Neural crest cell (in vitro differentiated cells): ENCODE measurements at places on chromosomes 11 and 22.

GRCh38 chr11:9716275-9717039, 52.6 kb downstream of the SWAP70 start:
- DNase-seq = no peak

DNA sequence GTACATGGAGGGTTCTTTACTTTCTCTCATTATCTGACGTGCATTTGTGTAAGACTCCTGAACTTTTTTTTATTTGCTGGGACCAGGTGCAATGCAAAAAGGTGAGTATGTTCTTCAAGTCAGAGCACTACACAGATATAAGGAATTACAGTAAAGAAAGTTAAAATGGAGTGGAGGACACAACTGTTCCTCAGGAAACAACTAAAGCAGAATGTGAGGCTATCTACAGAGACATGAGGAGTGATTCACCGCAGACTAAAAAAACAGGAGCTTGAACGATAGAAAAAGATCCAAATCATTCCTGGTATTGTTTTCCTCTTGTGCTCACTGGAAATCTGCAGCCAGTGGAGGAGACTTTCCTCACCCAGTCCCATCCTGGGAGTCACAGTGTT, 106.2 kb downstream of the ABTB2 start:
- DNase-seq = no peak

- DNase-seq = no peak
Measured at GRCh38 chr22:46795140-46795539, 32.7 kb downstream of the TBC1D22A start.

GRCh38 chr22:18126606-18127005, 16.0 kb downstream of the TUBA8 start:
- DNase-seq = no peak

- DNase-seq = no peak
Measured at GRCh38 chr11:64659417-64660144, 63.4 kb downstream of the NRXN2 start.

DNA sequence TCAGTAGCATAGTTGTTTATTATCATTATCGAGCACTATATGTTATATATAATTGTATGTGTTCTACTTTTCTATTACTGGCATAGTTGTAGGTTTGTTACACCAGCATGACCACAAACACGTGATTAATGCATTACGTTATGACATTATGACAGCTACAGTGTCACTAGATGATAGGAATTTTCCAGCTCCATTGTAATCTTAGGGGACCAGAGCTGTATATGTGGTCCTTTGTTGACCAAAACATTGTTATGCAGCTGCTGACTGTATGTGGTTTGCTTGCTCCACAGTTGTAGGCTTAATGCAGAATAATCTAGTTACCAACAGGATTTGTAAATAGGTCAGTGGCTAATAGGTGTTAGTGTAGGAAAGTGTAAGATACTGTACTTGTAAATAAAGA, 66.1 kb downstream of the HSD17B12 start:
- no peak for DNase-seq

DNA sequence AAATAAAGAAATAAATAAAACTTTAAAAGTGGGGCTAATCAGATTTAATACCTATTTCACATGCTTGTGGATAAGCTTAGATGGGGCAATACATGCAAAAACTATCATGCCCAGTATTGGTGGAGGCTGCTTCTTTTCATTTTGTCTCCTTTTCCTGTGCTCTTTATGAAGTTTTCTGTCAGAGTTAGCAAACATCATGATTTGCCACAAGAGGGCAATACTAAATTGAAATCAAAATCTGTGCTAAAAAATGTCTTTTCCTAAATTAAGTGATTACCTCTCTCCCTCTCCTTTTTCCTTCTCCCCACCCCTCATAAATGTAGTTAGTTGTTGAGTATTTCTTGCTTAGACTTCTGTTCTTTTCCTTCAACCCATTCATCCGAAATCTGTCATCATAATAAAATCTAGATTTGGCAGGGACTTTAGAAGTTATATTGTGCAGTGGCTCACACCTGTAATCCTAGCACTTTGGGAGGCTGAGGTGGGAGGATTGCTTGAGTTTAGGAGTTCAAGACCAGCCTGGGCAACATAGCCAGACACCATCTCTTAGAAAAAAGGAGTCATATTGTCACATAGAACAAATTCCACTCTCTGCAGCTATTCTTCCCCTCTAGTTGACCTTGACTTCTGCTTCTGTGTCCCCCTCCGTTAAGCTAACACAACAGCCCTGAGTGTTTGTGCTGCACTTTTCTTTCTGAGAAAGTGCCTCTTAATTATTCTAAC, 4.7 kb upstream of the ARHGAP42 start:
- DNase-seq = no peak

DNA sequence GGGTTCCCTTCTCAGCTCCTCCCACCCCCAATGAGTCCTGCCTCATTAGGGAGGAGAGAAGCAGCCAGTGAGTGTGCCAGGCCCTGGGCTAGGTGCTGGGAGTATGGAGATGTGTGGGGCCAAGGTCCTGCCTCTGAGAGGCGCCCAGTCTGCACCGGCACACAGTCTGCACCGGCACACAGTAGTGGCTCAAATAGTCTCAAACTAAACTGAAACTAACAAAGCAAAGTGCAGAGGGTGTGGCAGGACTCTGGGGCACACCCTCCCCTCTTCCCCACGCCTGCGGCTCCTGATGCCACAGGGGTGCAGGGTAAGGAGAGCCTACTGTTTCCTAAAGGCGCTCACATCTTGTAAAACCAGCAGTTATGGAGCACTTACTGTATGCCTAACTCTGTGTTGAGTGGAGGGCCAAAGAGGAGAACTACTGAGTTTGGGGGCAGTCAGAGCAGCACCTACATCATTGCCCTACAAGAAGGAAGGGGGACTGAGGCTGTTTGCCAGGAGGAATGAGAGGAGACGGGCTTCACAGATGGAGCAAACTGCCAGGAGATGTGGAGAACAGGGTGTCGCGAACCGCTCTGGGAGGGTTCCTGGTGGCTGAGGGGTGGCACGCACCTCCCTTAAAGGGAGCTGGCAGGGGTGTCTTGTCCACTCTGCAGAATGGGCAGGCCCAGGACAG, 939 bp upstream of the SH3BP1 start:
- no peak for DNase-seq

DNA sequence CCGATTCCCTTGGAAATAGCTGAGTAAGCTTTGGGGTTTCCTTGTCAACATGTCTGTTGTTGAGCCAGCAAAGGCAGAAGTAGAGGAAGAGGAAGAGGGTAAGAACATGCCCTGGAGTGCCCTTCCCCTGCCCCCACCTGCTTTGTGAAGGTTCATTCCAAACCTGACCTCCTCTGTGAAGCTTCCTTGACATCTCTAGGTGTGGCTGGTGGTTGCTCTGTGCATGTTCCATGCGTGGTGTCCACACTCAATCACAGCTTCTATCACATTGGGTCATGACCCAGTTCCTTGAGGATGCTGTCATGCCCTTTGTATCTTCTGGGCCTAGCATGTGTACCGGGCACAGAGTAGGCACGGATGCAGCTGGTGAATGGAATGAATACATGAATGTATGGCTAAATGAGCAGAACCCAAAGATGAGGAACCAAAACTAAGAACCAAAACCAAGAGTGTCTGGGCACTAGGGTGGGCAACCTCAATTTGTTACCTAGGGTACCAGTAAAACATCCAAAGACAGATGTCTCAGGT, 23.7 kb upstream of the FXYD6 start:
- DNase-seq = no peak

- no peak for DNase-seq
Measured at GRCh38 chr11:116683982-116684381, 88.8 kb downstream of the BUD13 start.

GRCh38 chr11:76074148-76075095, 131.9 kb downstream of the WNT11 start:
- no peak for DNase-seq

- DNase-seq = no peak
Measured at GRCh38 chr22:24683691-24684090, 80.7 kb downstream of the GGT1 start.

GRCh38 chr11:69278091-69278867, 15.7 kb upstream of the MYEOV start:
- DNase-seq = no peak

- DNase-seq = no peak
Measured at GRCh38 chr22:46250783-46251125, 661 bp upstream of the CDPF1 start.

DNA sequence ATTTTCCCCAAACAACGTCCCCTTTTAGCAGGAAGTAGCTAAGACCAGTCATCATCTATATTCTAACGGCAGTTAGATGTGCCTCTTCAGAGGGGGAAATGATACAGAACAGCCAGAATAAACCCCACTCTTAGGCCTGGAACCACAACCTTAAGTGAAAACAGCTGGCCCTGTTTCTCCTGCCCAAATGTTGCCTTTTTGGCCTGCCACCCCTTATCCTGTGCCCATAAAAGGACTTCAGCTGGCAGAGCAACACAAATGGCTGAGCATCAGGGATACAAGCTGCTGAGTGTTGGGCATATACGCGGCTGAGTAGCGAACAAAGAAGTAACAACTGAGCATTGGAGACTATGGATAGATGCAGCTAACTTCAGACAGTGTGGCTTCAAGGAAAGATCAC, 1491.4 kb downstream of the LRRC4C start:
- no peak for DNase-seq

- DNase-seq = no peak
Measured at GRCh38 chr11:103946793-103947545, 89.5 kb upstream of the DDI1 start.

GRCh38 chr22:43945632-43946383, 9.4 kb upstream of the SAMM50 start:
- DNase-seq = peak; percentile 68

GRCh38 chr11:130118636-130119387, 40.8 kb upstream of the ST14 start:
- no peak for DNase-seq

- DNase-seq = no peak
Measured at GRCh38 chr11:131760091-131761061, 390.0 kb downstream of the NTM start.

DNA sequence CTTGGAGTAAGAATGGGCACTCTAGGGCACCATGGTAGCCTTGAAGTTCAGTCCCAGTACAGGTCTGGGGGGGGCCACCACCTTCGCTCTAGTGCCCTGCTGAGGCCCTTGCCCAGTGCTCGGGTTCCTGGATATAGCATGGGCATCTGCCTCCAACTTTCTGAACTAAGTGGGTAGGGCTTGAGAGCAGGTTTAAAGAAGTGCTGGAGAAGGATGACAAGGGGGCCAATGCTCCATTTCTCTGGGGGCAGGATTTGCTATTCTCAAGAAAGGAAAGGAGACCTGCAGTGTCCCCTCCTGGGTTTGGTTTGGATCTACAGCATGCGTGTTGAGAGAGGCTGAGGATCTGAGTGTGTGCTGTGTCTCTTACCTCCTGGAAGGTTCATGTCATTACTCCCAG, 82.2 kb upstream of the SUSD2 start:
- DNase-seq = no peak

DNA sequence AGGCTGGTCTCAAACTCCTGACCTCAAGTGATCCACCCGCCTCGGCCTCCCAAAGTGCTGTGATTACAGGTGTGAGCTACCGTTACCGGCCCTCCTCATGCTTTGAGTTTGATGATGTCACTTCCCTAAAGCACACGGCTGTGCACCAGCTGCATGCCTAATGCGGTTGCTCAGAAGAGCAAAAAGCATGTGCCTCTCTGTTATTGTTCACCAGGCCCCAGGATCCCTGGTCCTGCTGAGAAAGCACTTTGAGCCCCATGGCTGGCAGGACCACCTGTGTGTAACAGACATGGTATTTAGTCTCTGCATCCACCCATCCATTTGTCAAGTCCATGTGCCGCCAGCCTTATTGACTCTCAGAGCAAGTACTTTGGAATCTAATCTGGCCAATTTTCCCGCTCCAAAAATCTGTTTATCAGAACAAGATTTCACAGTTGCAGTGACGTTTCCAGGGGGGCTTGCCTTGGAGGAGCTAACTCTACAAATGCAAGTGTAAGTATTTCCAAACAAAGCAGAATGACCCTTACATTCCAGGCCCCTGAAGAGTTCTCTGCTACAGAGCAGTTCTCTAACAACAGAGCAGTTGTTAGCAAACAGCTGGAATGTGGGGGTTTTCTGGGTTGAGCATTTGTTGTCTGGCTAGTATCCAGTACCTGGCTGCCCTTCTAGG, 89.4 kb downstream of the LDLRAD3 start:
- DNase-seq = no peak

- DNase-seq = no peak
Measured at GRCh38 chr11:70173018-70173417, 30.1 kb upstream of the FADD start.

DNA sequence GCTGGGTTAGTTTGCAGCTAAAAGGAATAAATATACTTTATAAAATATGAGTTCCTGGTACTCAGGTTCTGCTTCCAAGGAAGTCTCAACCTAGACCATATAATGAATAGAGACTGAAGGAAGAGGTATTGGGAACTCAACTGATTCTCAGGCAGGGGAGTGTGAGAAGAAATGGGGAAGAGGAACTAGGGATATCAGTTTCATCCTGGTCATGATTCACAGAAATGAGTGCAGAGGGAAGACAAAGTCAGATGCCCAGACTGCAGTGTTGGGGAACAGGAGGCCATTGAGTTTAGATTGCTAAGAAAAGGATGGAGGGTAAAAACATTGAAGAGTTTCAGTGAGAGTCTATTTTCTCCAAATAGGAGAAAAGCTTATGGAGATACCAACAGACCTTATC, 28.8 kb downstream of the PLAAT5 start:
- DNase-seq = no peak

- no peak for DNase-seq
Measured at GRCh38 chr22:31509061-31509762, 12.9 kb downstream of the SFI1 start.

DNA sequence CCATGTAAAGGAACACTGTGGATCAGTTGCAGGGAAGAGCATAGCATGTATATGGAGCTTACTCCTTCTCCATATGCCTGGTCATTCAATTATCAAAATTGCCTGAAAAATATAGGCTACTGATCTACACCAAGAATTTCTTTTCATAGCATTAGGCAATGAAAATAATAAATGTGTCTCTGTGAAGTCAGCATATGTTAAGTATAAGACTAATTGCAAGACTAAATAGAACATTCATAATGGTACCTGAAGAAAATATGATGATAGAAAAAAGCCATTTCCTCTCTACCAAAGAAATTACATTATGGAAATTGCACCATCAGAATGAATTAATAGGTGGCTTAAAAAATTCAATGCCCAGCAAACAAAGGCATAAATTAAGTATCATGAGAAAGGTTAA, 584.7 kb downstream of the NELL1 start:
- DNase-seq = no peak

DNA sequence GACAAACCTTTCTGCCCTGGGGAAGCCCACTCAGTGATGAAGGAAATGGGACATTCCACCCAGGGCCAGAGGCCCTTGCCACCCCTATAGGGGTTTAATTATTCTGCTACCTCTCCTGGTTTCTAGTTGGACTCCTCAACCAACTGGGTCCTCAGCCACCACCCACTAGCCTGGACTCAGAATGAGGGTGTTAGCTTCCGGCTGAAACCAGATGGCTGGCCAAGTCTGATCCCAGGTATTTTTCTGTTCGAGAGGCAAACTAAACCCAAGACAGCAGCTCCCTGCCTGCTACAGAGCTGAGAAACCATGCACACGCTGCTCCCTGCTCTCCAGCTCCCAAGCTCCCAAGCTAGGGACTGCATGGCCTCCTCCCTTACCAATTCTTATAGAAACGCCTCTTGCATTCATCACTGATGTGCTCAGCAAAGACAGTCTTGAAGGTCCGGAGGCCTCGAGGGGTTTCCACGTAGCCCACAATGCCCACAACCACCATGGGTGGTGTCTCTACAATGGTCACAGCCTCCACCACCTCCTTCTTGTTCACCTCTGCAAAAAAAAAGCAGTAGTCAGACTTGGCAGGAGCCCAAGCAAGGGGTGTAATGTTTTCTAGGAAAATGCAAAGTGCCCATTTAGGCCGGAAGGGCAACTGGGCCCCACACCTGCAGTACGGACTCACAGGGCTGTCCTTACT, 2.2 kb downstream of the RPL3 start:
- no peak for DNase-seq
